ENCODE measurements at places on chromosomes 6 and 20.

- DNase-seq: no peak
Measured at GRCh38 chr6:117384659-117385058, 41.1 kb downstream of the ROS1 start.

DNA sequence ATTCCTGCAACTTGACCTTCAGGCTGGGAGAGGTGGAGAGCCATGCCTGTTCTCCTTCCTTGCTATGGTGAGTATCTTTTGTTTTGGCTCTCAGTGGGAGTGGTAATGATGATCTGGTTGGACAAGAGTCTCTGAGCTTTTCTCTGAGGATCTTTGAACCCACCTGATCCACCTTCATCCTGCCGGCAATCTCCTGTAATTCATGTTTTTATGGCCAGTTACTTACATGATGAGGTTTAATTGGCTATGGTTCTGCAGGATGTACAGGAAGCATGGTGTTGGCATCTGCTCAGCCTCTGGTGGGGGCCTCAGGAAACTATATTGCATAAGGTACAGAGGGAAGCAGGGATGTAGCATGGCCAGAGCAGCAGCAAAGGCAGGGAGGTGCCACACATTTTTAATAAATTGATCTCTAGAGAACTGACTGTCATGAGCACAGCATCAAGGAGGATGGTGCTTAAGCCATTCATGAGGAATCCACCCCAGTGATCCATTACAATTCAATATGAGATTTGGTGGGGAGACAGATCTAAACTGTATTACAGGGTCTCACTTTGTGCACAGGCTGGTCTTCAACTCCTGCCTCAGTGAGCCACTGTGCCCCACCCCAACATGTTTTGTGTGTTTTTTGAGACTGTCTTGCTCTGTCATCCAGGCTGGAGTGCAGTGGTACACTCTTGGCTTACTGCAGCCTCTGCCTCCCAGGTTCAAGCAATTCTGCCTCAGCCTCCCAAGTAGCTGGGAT is 10.0 kb downstream of the HSPA1B start:
- DNase-seq: no peak

- DNase-seq: no peak
Measured at GRCh38 chr20:56362833-56363413, 4.1 kb downstream of the FAM210B start.

GRCh38 chr20:58707770-58708169 is 15.2 kb downstream of the NPEPL1 start:
- no peak for DNase-seq

GRCh38 chr6:14322841-14323240 is 205.3 kb downstream of the CD83 start:
- no peak for DNase-seq

DNA sequence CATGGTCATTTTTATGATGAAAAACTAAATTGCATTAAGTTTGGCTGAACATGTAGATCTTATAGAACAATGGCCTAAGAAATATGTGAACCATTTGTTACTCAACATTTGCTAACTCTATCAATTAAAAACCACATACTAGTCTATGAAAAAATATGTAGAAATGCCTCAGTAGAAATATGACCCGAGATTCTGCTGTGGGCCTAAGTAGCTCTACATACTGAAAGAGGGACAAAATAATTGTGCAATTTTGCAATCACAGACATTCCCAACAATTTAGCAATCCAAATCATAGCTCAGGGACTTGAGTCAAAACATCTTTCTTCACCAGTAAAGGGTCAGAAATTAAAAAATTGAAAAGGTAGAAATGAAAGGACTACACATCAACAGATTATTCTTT is 619.0 kb downstream of the FRK start:
- no peak for DNase-seq

- no peak for DNase-seq
Measured at GRCh38 chr20:33351696-33352095, 49.6 kb downstream of the CDK5RAP1 start.

- no peak for DNase-seq
Measured at GRCh38 chr20:20063941-20064702, 11.8 kb downstream of the CFAP61 start.

- no peak for DNase-seq
Measured at GRCh38 chr6:142935553-142936517, 9.1 kb downstream of the HIVEP2 start.

GRCh38 chr6:123570813-123571684 is 65.7 kb downstream of the TRDN start:
- DNase-seq: no peak

GRCh38 chr20:48165401-48165685 is 380.1 kb upstream of the SULF2 start:
- no peak for DNase-seq

- no peak for DNase-seq
Measured at GRCh38 chr6:147805155-147805554, 296.7 kb downstream of the SAMD5 start.

DNA sequence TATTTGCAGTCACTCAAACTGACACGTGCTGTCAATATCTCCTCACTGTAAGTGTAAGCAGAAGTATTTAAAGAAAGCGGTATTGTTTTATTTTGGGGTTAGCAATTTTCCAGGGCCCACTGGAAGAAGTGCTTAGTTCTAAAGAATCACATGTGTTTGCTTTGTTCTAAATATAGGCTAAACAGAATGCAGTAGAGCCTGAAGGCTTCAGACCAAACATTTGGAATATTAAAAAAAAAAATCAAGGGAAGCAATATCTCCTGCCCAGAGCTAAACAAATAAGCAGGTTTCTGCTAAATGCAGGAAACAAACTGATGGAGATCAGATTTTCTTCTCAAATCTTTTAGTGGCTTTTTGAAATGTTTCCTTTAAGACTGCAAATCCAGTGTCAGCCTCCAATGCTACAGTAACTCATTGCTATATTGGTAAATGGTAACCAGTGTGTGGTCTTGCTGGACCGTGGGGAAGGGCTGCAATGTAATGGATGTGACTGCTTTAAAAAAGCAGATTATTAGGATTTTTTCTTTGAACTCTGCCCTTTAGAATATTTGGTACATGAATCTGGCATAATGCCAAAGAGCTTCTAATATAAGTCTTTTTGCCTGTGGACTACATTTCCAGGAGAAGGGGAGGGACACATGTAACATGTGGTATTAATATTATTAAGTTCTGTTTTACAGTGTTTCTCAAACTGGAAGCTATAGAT is 317.1 kb upstream of the FERMT1 start:
- no peak for DNase-seq

DNA sequence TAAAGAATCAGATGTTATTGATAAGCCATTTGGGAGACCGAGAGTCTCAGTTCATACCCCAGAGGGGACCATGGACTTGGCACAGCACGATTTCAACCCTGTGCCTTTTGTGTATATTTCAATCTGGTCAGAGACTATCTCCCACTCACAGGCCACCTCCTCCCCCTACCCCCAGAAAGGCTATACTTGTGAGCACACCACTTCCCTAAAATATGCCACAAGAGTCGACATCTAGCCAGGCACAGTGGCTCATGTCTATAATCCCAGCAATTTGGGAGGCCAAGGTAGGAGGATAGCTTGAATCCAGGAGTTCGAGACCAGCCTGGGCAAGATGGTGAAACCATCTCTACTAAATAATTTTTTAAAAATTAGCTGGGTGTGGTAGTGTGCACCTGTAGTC is 13.6 kb upstream of the TCF15 start:
- DNase-seq: no peak

GRCh38 chr6:79186564-79186963 is 47.9 kb downstream of the HMGN3 start:
- DNase-seq: no peak

- DNase-seq: no peak
Measured at GRCh38 chr6:90545448-90545847, 41.4 kb downstream of the MAP3K7 start.

- no peak for DNase-seq
Measured at GRCh38 chr20:3659492-3660261, 3.5 kb downstream of the GFRA4 start.

DNA sequence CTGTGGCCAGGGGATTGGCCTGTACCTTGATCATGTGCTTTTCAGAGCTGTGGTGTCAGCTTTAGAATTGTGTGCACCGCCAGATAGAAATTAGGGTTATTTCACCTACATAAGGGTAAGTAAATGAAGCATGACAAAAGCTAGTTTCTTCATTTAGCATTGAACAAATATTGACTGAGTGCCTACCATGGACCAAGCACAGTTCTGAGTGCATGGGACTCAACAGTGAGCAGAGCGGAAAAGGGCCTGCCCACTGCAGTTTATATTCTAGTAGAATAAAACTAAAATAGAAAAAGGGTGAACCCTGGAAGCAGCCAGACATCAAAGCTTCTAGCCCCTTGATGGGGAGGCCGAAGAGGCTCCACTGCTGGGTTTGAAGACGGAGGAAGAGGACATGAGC is 25.6 kb downstream of the ECT2L start:
- no peak for DNase-seq

- no peak for DNase-seq
Measured at GRCh38 chr20:53040693-53041589, 68.8 kb downstream of the TSHZ2 start.

DNA sequence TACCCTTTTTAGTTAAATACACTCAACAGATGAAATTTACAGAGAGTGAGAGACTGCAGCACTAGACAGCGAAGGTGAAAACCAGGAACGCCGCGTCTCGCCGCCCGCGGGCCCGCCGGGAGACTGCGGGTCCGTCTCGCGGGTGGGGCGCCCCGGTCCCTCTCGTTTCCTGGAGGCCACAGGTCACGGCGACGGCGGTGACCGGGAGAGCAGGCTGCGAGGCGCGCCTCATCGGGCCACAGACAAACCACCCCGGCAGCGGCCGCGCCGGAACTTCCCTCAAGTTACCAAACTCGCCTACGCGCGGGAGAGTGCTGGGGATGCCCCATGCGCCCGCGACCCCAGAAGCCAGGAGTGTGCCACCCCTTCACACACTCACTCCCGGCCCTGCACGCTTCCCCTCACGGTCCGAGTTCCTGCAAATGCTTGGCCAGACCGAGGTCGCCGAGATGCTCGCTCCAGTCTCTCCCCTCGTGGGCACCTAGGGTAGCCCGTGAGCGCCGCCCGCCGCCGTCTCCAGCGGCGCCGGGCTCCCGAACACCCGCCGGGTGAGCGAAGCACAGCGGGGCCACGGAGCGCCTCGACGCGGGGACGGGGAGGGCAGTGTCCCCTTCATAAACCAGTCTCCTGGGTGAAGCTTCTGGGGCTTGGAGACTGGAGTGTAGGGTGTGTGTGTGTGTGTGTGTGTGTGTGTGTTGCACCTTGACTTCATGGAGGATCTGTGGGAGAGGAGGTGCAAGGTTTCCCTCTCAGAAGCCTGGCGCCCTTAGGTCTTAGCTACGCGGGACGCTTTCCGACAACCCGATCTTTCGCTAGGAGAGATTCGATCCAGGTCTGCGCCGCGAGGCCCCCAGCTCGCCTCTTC is 1.4 kb downstream of the BACH2 start:
- DNase-seq: no peak

DNA sequence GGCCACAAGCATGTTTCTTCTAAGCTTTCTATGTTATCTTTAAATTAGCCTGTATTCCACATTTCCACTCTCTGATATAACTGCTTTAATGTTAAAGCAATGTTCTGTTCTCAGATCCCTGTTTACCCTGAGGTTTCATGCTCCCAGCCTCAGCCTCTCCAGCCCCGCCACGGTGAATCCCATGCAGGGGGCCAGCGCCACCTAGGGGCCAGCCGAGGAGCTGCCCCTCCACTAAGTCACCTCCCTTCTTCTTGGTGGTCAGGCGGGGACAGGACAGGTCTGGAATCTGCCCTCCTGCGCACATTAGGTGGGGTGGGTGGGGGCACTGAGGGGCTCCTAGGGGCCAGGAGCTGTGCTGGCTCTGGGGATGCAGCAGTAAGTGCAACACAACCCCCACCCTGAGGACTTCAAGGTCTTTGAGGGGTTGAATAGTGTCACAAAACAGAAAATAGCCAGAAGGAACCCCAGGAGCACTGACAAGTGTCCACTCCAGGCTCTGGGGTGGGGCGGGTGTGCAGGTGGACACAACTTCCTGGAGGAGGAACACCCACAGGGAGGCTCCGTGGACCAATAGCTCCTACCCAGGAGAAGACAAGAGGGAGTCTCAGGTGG is 61.6 kb downstream of the RAB44 start:
- no peak for DNase-seq

DNA sequence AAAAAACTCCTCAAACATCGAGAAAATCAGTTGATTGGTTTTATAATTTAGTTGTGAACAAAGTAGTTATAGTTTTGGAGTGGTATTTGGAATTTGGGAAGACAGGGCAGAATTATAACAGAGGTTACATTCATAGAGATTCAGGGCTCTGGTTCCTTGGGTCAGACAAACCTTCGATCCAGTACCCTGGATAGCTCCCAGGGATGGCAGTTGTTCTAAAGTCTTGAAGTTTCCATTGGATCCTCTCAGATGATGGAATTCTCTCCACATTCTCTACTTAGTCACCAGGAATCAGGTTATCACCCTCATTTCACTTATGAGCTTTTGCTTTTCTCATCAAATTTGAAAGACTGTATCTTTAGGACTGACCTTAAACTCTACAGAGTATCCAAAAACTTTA is 285.1 kb downstream of the CENPW start:
- DNase-seq: peak; percentile 29

GRCh38 chr20:16051968-16052367 is 521.3 kb downstream of the KIF16B start:
- no peak for DNase-seq

DNA sequence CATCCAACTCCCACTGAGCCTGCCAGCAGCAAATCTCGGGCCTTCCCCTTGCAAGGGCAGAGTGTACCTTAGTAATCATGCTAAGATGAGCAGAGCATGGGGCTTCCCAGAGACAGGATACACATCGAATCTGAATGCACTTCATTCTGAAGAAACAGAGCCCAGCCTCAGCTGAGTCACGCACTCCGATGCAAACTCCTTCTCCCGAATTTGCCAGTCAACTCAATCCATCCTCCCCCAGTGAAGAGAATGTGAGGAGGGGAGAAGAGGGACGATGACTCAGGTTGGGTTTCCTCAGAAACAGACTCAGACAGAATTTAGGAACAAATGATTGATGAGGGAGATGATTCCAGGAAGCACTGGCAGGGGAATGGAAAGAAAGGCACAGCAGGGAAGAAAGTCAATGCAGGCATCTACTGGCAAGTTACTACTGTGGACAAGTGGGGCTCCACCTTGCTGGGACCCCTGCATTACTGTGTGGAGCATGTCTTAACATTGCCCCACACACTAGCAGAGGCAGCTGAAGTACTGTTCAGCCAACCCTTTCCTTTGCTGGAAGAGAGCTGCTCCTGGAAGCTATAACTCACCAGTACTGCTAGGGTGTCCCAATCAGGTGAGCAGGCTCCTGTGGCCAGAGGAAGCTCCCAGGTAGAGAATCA is 251.6 kb downstream of the ADGB start:
- no peak for DNase-seq

GRCh38 chr20:23136893-23137745 is 51.0 kb upstream of the CD93 start:
- DNase-seq: no peak

GRCh38 chr6:1113916-1114540 is 197.9 kb upstream of the FOXQ1 start:
- no peak for DNase-seq

DNA sequence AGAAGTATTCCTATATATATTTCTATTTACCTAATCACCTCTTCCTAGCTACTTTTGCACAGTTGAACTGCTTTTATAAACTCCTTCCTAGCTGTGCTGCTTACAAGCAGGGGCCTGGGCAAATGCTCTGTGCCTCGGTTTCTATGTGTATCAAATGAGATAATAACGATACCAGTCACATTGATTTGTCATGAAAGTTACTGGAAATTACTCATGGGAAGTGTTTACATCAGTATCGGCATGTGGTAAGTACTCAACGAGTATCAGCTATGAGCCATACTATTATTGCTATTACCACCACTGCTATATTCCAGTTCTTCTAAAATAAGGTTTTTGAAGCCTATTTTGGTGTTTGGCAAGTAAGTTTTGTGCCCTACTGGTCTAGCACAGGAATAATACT is 4.9 kb downstream of the LAMA4 start:
- no peak for DNase-seq

- DNase-seq: no peak
Measured at GRCh38 chr6:74319292-74319691, 623.3 kb downstream of the CD109 start.
